ENCODE measurements at places on chromosomes 12 and 14.

DNA sequence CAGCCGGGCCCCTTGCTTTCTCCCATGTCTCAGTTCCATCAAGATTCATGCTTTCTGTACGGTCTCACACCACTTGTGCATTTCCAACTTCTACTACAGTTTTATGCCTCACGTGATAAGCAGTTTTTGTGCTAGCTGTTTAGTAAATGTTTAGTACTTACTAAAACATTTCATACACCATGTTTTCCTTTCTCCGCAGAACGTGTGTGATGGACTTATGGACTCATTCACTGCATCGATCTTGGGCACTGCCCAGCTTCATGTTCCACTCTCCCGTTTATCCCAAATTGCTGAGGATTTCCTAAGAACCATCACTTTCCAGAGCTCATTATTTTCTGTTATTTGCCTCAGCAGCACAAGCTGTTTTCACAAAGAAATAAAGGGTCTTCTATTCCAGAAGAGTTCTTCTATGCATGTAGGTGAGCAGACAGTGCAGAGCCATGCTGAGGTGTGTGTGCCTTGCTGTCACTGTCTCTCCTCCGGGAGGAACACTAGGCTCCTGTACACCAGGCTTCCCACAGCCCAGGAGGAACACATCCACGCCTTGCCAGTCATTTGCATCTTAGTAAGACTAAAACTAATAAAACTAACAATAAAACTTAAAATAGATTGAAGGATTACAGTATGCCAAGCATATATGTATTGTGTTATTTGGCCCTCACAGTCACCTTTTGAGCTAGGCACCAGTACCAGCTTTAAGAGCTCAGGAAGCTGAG is 90.3 kb upstream of the EEA1 start:
- DNase-seq, result no peak

- peak; percentile 73 for DNase-seq
Observed at GRCh38 chr14:89681086-89682018, 264.3 kb upstream of the FOXN3 start.

DNA sequence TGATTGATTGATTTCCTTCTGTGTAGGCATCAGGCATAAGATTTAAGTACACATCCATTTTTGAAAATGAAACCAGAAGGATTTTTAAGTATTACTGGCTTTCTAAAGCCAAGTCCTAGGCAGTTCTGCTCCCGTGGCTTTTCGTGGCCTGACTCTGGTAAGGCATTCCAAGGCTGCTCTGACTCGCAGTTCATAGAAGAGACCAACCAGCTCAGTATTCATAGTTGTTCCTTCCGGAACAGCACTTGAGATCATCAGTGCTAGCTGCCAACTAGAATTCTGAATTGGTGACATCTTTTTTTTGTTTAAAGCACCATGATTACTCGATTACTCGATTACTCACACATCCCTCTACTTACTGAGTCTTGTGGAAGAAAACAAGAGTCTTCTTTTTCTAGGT is 25.9 kb downstream of the SUDS3 start:
- DNase-seq, result no peak

DNA sequence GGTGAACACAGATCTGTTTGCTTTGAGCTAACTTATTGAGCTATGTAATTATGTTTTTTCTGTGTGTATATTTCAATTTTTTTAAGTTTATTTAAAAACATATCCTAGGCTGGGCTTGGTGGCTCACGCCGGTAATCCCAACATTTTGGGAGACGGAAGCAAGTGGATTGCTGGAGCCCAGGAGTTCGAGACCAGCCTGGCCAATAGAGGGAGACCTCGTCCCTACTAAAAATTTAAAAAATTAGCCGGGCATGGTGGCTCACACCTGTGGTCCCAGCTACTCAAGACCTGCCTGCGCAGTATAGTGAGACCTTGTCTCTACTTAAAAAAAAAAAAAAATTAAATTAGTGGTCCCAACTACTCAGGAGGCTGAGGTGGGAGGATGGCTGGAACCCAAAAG is 16.2 kb upstream of the RNASE1 start:
- DNase-seq, result no peak

- no peak for DNase-seq
Observed at GRCh38 chr12:13913371-13913770, 68.0 kb downstream of the GRIN2B start.

DNA sequence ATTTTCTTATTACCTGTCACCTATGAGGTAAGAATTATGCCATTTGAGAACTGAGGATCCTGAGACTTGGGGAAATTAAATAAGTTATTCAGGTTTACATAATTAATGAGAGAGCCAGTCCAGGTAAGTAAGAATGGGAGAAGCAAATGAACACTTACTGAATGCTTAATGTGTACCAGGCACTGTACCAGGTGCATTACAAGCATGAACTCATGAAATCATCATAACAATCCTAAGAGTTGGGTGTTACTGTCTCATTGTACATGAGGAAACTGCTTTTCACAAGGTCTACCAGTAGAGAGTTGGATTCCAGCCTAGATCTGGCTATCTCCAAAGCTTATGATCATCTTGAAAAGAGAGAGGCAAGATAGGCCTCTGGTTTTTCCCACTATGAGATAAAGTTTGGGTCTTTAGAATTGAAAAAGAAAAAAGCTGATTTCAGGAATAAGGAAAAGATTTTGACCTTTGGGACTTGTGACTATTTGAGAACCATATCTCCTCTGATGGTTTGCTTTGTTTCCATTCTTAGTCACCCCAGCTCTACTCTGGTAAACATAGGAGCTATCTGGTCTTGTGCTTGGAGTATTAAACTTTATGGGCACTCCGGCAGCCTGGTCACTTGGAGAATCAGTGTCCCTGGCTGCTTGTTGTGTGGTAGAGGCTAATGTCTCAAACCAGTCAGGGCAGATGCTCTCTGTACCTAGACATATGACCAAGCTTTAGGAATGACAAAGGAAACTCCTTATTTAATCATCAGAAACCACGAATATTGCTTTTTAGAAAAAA is 48.0 kb downstream of the PTHLH start:
- no peak for DNase-seq

DNA sequence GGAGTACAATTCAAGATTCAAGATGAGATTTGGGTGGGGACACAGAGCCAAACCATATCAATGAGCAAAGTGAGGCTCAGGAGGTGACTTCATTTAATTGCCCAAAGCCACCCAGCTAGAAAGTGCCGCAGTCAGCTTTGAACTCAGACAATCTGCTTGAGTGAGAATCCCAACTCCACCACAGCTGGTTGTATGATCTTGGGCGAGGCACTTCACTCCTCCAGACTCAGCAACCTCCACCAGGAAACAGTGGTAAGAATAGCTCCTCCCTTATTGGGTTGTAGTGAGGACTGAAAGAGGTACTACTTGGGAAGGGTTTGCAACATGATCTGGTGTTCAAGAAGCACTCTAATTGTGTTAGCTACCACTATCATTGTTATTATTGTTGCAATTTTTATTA is 129.2 kb upstream of the RFLNA start:
- DNase-seq, result no peak

DNA sequence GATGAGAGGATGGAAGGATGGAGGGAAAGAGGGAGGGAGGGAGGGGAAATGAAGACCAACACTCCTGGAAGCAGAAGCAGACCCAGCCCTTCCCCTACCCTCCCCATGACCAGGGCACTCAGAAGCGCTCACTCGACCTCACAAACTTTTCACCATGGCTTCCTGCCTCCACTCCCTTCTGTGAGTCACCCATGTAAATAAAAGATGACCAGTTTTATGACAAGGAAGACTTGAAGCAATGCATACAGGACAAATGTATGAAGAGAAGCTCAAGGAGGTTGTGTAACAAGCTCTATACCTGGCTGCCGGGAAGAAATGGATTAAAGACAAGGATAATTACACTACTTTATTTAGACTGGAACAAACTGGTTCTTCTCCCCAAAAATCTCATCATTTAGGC is 63.8 kb downstream of the CDC42BPB start:
- DNase-seq, result no peak

- DNase-seq, result no peak
Observed at GRCh38 chr12:121238604-121239350, 28.8 kb downstream of the P2RX4 start.

- DNase-seq, result no peak
Observed at GRCh38 chr14:85276161-85276978, 253.6 kb upstream of the FLRT2 start.

DNA sequence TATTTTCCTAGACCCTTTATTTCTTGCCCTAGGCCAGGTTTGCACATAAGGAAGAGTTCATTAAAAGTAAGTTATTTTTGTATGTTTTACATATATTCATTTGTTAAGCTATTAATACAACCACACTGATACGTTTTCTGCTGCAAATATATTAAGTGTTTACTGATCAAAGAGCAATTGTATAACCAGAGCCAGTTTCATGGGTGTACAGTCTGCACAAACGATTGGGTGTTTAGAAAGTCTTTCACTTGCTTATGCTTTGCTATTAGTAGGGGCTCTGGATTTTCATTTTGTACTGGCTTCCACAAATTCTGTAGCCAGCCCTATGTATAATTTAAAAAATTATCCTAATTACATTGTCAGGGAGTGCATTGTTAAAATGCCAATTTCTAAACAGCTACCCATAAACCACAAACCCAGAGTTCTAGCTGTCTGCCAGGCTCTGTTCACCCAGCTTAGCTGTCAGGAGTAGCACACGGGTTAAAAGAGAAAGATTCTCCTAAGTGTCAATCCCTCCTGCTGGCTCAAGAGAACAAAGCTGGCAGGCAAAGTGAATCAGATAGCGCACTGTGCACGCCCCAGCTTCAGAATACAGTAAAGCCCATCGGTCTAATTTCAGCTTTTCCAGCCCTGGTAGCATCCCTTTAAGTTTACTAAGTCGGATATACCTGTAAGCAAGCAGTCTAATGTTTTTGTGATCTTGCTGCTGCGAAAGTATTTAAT is 151.0 kb upstream of the LMO3 start:
- DNase-seq, result no peak

GRCh38 chr12:82357340-82357739 is 847 bp downstream of the CCDC59 start:
- no peak for DNase-seq

- DNase-seq, result no peak
Observed at GRCh38 chr12:64256166-64256800, 34.2 kb upstream of the KICS2 start.

DNA sequence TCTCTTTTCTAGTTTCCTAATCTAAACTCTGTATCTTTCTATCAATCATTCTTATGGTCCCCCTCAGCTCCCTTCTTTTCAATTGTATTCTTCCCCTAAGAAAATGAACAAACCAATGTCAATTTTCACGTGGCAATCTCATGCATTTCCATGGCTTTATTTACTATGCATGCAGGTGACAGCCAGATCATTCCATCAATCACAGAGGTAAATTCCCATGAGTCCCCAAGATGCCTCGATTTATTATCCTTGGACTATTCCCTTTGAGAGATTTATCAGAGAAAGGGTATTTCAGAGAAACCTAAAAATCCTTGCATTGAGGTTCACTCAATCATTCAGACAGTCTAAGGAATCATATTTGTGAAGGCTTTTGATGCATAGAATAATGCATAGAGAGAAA is 301.2 kb downstream of the DIO2 start:
- DNase-seq, result no peak

DNA sequence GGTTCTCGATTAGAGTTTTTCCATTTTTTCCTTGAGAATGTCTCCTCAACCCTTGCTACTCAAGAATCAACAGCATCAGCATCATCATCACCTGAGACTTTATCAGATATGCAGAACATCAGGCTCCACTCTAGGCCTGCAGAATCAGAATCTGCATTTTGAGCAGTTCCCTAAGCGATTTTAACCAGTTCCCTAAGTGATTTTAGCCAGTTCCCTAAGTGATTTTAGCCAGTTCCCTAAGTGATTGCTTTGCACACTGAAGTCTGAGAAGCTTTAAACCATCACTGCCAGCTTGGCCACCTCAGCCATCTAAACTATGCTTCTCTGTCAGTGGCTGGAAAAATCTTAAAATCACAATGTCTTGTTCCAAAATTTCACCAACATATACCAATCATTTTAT is 29.4 kb upstream of the SLC38A1 start:
- DNase-seq, result no peak

DNA sequence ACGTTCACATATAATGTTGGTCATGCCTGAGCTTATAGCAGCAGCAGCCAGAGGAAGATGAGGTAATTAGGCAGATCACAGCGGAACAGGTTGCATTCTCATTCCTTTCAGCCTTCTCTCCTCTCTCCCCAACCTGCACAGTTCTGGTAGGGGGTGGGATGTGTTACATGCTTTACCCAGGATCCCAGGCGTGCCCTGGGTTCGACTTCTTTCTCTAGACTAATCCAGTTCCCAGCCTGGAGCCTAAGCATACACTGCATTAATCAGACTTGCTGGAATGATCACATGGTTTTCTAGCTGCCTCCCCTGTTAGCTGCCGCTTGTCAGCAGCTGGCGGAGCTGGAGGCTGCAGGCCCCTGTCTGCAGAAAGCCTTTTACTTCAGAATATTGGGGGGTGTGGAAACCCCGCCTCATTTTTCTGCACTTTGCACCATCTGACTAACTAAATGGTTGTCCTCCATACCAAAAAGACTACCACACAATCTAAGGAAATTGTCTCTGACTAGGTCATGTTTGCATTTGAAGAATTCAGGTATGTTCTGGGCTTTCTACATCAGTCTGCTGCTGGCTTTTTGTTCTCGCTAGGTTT is 46.0 kb upstream of the EVL start:
- no peak for DNase-seq

DNA sequence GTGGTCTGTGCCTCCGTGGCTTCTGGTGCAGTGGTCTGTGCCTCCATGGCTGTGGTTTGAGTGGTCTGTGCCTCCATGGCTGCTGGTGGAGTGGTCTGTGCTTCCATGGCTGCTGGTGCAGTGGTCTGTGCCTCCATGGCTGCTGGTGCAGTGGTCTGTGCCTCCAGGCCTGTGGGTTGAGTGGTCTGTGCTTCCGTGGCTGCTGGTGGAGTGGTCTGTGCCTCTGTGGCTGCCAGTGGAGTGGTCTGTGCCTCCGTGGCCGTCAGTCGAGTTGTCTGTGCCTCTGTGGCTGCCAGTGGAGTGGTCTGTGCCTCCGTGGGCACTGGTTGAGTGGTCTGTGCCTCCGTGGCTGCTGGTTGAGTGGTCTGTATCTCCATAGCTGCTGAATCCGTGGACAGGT is 10.1 kb downstream of the SELPLG start:
- DNase-seq, result no peak

- no peak for DNase-seq
Observed at GRCh38 chr12:55172686-55173085, 46.5 kb downstream of the OR9K2 start.

DNA sequence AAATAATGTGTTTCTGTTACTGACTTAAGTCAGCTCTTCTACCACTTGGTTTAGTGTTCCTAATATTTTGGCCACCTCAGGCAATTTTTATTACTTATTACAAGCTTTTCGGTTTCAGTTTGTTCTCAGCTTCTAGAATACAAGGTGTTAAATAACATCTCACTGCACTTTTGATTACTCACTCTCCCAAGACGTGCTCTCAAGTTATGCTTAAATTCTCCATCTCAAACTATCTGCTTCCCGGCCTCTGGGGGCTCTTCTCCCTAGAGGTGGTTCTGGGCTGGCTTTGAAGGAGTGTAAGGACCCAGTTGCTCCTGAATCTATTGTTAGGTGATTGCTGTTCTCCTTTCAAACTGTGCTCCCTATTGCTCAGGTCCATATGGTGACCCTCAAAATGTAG is 193.9 kb upstream of the DDHD1 start:
- no peak for DNase-seq
